ENCODE measurements at places on chromosomes 1 and 21. TPM values are rescaled to one million over a fixed set of nuclear protein-coding genes. Genes with fewer than 3 reads are reported as not detected.
A peak's percentile ranks its signal among the peaks of the same experiment; 100 is the strongest.

Gene FAM43B
- 1.7 TPM for total RNA-seq

Gene FMO2
- 66.6 TPM for total RNA-seq

Gene S100A5
- total RNA-seq: not detected

Gene FAM177B
- total RNA-seq: not detected

Gene HOOK1
- 3.9 TPM for total RNA-seq

Gene TSPAN1
- total RNA-seq: 2.3 TPM

Gene GIPC2
- total RNA-seq: 2.3 TPM

Gene NEXN
- 269 TPM for total RNA-seq

Gene FAM72C
- 0.12 TPM for total RNA-seq

Gene TTC22
- 0.70 TPM for total RNA-seq

Gene C1QC
- 126 TPM for total RNA-seq

Gene ABCB10
- total RNA-seq: 9.2 TPM

Gene COL6A1
- 278 TPM for total RNA-seq

Gene PAQR6
- not detected for total RNA-seq

Gene ANXA9
- total RNA-seq: 1.6 TPM

DNA sequence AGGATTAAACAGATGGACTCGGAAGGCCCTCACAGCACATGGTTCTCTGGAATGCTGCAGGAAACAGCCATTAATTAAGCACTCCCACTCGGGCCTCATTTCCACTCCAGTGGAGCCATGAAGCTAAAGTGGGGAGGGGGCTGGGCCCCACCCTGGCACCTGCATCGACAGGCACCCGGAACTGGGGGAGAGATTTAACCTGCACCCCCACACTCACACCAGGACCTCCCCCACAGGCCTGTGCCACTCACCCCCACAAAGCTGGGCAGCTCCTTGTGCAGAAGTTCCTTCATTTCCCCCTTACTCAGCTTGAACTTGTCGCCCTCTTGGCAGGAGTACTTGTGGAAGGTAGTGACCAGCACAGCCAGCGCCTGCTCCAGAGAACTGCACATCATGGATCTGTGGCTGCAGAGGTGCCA lies 2.2 kb downstream of the S100A2 start:
- DNase-seq: no peak

DNA sequence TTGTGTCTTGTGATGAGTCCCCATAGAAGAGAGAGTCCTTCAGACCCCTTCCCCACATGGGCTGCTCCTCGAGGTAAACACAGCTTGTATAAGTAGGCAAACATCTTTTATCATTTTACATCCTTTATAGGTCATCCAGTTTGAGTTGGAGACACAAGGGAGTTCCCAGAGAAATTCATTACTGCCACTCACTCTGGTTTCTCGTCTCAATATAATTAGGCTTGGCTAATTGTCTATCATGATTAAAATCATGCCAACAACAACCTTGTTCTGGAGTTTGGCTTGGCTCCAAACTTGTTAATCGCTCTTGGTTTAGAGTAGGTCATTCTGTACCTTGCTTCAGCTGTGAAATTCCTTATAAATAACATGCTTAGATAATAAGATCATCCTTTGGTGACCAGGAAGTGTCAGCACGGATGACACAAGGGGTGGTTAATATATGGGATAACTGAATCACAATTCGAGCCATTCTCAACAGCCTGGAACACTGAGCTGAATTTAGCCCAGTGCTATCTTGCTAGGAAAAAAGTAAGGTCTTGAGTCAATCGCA lies 70.7 kb upstream of the DAB1 start:
- DNase-seq: no peak

GRCh38 chr1:44949286-44949685 lies 37.1 kb downstream of the EIF2B3 start:
- no peak for DNase-seq

- no peak for DNase-seq
These were observed 50.1 kb downstream of the ADAMTS5 start for GRCh38 chr21:26916799-26917198.

- DNase-seq: no peak
These were observed 6.4 kb downstream of the PBX1 start for GRCh38 chr1:164565357-164565756.

- DNase-seq: no peak
These were observed 4.9 kb upstream of the VCAM1 start for GRCh38 chr1:100714599-100714998.

DNA sequence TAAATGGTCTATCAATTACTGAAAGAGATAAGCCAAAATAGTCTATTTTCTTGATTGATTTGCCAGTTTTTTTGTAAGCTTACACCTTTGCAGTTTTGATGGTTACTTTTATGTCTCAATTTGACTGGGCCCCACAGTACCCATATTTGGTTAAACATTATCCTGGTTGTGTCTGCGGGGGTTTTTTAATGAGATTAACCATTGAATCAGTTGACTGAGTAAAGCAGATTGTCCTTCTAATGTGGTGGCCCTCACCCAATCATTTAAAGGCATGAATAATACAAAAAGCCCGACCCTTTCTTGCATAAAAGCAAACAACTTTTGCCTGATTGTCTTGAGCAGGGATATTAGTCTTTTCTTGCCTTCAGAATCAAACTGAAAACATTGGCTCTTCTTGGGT lies 650.0 kb upstream of the RGS18 start:
- no peak for DNase-seq

- DNase-seq: no peak
These were observed 1495.3 kb downstream of the MRPL39 start for GRCh38 chr21:24112020-24112419.

DNA sequence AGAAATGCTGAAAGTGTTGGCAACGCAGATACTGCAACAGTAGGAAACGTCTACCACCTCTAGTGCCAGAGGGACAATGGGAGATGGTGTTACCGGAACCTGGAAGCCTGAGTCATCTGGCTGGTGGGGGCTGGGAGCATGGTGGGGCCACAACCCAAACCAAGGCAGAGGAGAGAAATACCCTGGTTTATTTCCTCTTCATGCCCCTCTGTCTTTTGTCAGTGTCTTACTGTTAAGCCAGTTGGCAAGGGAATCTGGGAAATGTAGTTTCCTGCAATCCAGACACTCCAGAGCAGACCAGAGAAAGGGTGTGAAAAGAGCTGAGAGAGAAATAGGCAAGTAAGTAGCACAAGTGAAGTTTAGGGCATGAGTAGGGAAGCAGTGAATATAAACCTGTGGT lies 14.8 kb downstream of the DNTTIP2 start:
- no peak for DNase-seq

- no peak for DNase-seq
These were observed 65.6 kb downstream of the TEX35 start for GRCh38 chr1:178578541-178578940.

DNA sequence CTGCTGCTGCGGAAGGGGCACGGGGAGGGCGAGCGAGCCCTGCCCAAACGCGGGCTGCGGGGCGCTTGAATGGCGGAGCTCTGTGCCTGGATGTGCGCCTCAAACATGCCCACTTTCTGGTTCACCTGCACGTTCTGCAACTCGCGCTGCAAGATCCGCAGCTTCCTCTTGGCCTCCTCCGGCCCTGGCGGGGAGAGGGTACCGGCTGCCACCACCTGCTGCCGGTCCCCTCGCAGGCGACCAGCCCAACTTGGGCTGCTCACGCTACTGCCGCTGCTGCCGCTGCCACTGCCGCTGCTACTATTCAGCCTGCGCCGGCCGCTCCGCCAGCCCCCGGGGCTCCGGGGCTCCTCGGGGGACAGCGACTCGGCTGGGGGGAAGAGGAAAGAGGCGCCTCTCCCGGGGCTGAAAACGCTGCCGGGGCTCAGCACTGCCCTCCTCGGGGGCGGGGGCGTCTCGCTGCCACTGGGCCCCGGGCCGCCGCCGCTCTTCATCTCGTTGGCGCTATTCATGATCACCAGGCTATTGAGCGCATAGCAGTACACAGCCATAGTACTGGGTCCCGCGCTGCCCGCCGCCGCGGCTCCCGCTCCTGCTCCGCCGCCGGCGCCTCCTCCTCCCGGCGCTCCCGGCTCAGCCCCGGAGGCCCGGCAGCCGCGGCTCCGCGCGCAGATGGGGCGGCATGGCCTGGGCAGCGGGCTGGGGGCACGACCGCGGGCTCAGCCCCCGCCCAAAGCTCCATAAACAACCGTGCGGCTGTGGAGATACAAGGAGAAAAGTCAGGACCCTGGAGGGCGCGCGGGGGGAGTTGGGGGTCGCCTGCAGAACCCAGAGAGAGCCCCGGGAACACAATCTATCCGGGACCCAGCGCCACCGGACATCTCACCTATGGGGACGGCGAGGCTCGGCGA lies 1.9 kb downstream of the ITPKB start:
- no peak for DNase-seq

GRCh38 chr1:27153549-27153886 lies 1.4 kb downstream of the SLC9A1 start:
- DNase-seq: no peak

DNA sequence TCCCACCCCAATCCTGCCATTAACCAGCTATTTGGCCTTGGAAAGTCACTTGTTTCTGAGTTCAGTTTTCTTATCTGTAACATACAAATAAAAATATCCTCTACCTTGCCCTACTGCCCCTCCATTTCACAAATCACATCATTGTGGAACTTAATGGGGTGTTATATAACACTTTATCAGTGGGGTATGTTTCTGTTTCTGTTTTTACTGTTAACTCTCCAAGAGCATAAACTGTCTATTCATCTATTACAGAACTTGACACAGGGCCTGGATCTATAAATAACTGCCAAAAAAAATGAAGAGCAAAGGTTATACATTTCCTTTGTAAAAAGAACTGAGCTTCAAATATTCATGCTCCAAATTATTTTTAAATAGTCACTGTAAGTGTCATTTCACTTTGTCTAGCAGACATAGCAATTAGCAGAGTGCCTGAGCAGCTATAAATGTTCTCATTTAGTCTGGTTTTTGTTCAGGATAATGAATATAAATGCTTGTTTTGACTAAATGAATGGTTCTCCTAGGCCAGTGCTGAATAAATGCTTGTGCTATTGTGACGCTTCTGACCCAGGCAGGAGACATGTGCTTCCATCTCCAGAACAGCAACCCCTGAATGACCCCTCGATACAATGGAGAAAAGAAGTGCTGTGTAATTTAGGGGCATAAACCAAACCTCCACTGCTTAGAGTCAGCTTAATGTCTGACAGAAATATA lies 7.4 kb downstream of the PIGM start:
- DNase-seq: no peak

GRCh38 chr1:27109103-27109822 lies 45.7 kb downstream of the SLC9A1 start:
- no peak for DNase-seq

DNA sequence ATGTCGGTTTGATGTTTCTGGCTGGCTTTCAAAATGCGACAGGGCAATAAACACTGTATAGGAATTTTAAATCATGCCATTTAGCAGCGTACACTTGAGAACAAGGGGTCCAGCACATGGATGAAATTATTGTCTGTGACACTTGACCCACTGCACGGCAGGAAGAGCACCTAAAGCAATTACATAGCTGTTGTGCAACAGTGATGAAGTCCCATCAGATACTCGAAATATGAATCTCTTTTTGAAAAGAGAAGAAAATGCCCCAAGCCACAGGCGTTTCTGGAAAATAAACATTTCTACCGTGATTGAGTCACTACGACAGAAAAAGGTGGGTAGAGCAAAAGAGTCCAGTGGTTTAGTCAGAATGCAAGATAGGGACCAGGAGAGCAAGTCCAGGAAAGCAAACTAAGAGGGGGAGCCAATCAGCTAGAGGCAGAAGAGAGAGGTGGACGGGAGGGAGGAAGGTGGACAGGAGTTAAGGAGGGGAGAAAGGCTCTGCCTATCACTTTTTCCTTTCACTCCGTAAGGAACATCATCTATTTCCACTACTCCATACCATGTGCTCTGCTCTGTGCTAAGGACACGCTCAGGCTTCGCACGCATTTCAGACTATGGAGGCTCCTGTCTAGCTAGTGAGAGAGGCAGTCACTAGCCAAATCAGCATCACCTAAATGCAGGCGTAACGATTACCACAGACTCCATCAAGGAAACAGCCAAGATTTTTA lies 6.4 kb downstream of the DSCAM start:
- no peak for DNase-seq

DNA sequence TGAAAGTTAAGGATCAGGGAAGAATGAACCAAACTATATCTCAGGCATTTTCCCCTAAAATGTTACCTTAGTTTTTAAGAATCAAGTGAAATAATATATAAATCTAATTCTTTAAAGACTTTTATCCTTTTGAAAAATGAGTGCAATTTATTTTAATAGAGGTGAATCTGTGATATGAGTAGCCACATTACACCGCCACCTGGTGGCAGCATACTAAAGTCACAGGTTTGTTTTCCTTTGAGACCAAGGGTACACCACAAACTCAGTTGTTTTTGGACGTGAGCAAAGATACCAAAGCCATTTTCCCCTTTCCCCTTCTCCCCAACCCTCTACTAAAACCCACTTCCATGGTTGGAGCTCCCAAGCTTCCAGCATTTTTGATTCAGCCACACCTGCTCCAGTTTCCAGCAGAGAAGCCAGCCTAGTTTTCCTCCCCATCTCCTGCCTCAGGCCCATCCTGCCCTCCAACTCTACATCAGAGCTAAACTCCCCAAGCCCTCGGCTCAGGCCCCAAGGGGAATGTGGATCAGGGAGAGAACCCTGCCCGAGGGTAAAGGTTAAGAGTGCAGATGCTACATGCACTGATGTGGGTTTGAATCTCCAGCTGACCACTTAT lies 22.9 kb upstream of the LDLRAP1 start:
- peak; percentile 82 for DNase-seq

GRCh38 chr1:27961646-27962221 lies 2.0 kb downstream of the XKR8 start:
- DNase-seq: no peak

GRCh38 chr1:203899869-203900714 lies 38.7 kb downstream of the SNRPE start:
- no peak for DNase-seq

- no peak for DNase-seq
These were observed 5.9 kb upstream of the SPRR4 start for GRCh38 chr1:152964536-152964935.

- no peak for DNase-seq
These were observed 130.8 kb downstream of the HMCN1 start for GRCh38 chr1:185864889-185865517.

GRCh38 chr21:39863111-39863510 lies 4.1 kb upstream of the PCP4 start:
- DNase-seq: no peak

- DNase-seq: no peak
These were observed 49.5 kb upstream of the S1PR1 start for GRCh38 chr1:101187297-101187696.

DNA sequence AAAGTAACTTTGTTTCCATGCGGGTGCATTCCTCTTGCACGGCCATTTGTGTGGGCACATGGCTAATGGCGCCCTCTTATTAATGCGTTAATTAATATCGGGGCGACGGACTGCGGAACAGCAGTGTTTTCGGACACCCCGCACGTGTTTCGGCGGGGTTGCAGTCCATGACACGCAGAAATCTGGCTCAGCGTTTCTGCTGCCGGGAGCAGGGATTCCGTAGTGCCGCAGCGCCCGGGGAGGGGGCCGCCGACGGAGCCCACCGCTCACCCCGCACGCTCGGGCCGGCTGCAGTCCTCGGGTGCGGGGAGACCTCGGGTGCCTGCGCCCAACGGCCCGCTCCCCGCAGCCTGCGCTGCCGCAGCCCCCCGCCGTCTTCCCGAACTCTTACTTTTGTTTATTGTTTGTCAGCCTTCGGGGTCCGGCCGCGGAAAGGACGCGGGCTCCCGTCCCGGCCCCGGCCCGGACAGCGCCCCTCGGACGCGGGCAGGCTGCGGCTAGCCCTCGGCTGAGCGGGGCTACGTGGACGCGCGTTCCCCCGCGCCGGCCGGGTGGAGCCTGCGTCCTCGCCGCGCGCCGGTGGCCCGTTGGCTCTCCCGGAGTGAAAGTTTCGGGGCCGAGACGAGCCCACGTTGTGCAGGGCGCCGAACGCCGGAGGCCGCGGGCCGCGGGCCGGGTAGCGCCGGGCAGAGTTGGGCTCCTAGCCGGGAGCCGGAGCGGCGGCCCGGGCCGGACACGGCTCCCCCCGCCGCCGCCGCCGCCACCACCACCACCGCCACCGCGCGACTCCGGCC lies 849 bp downstream of the NFIA start:
- no peak for DNase-seq

All from right atrium auricular region (tissue), 2 donors.